Peyer's patch (tissue), 4 donors: ENCODE measurements at places on chromosomes 16 and 17. TPM values are rescaled to one million over a fixed set of nuclear protein-coding genes. Genes with fewer than 3 reads are reported as not detected.
A peak's percentile ranks its signal among the peaks of the same experiment; 100 is the strongest.

DPEP3 gene
- not detected for total RNA-seq

TEX19 gene
- total RNA-seq = not detected

EVPLL gene
- total RNA-seq = 0.67 TPM

PLK1 gene
- total RNA-seq = 11.6 TPM

DNA sequence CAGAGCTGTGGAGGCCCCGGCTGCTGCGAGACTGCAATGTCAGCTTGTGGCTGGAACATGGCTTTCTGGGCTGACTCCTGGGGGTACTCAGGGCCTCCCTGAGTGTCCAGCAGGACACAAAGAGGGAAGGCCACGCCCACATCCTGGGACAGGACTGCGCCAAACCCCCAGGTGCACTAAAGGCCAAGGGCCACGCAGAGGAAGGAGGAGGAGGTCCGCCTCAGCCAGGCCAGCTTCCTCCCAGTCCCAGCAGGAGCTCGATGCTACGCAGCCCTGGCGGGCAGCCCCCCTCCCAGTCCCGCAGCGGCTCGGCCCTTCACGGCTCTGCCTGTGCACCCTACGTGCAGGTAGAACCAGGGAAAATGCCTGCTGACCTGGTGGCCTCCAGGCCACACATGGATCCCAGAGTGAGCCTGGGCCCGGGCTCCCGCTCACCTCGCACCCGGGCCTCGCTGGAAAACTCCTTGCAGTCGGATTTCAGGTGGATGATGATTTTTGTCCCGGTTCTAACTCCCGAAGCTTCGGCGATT is 21.2 kb downstream of the DNASE1 start:
- no peak overlapping the region for H3K27ac ChIP-seq
- H3K4me3 ChIP-seq = no peak overlapping the region
- H3K27me3 ChIP-seq = no peaks in the 10 kb centered on the region

DNA sequence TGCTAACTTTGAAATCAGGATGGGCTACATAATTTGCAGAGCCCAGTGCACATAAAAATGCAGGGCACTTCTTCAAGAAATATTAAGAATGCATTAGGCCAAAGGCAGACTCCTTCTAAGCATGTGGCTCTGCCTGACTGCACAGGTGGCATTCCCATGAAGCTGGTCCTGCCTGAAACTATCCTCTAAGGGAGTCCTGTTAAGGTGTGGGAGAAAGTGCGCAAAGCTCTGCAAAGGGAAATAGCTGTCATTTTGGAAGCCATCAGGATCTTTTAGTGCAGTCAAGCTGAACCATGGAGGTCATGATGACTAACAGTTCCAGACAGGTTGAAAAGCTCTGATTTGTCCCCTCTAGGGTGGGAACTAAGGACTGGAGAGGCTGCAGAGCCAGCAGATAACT is 41.9 kb upstream of the CRHR1 start:
- no peaks in the 10 kb centered on the region for H3K4me1 ChIP-seq
- no peak overlapping the region for H3K4me3 ChIP-seq
- no peaks in the 10 kb centered on the region for H3K36me3 ChIP-seq
- DNase-seq = no peak

- H3K4me1 ChIP-seq = no peaks in the 10 kb centered on the region
- no peak overlapping the region for H3K27ac ChIP-seq
- no peaks in the 10 kb centered on the region for H3K27me3 ChIP-seq
- H3K36me3 ChIP-seq = no peaks in the 10 kb centered on the region
- H3K4me3 ChIP-seq = no peak overlapping the region
- DNase-seq = no peak
Measured at GRCh38 chr17:33016920-33017319, 25.3 kb downstream of the SPACA3 start.

DNA sequence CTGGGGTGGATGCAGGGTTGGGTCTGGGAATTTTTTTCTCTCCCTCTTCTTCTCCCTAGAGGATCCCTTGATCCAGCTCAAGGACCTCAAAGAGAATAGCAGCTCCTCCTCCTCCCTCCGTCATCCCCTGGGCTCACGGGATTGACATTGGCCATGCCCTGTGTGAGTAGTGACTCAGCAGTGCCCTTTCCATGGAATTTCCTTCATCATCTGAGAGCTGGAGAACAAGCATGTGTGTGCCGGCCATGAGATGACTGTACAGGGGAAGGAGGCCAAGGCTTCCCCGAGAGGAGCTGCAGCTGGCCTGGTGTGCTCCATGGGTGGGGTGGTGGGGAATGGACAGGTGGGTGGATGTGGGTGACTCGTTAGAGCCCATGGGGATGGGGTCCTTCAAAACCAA is 8.9 kb upstream of the WSCD1 start:
- no peaks in the 10 kb centered on the region for H3K36me3 ChIP-seq
- H3K4me1 ChIP-seq = no peaks in the 10 kb centered on the region
- H3K27ac ChIP-seq = no peak overlapping the region
- H3K4me3 ChIP-seq = no peak overlapping the region

GRCh38 chr17:53129863-53130262 is 692.9 kb upstream of the KIF2B start:
- H3K4me3 ChIP-seq = no peak overlapping the region
- H3K27me3 ChIP-seq = no peaks in the 10 kb centered on the region
- H3K4me1 ChIP-seq = no peaks in the 10 kb centered on the region
- H3K36me3 ChIP-seq = no peaks in the 10 kb centered on the region
- no peak for DNase-seq

DNA sequence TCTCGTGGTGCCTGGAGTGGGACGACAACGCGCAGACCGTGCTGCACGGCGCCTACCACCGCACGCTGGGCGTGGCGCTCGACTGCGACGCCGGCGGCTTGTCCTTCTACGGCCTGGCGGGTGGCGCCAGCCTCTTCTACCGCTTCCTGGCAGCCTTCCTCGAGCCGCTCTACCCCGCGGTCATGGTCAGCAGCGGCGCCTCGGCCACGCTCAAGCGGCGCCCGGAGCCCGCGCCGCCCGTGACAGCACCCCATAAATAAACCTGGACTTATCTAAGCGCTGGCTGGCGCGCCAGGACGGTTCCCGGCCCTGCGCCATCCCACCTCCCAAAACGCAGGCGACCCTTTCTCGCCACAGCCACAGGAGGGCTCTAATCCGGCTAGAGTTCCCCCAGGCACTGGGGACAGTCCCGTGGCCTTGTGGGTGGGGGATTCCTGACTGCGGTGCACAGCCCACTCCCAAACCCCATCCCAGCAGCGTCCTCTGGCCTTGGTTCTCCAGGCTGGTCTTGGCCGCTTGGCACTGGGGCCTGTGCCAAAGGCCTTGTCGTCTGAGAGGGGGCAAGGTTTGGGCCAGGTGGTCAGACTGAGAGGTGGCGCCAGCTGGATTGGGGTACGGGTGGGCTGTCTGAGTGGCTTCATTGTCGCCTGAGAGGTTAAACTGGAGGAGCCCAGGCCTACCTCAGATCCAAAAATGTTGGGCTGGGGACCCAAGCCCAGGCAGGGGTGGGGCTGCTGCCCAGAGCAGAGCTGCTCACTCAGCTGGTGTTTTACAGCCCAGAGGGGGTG is 10.1 kb upstream of the SLC16A5 start:
- no peaks in the 10 kb centered on the region for H3K36me3 ChIP-seq
- peak overlapping the region; percentile 67 for H3K27ac ChIP-seq
- peak overlapping the region; percentile 55 for H3K4me3 ChIP-seq
- peak; percentile 84 for DNase-seq
- H3K27me3 ChIP-seq = no peaks in the 10 kb centered on the region

GRCh38 chr17:7261379-7262191 is 693 bp downstream of the CLDN7 start:
- H3K4me1 ChIP-seq = no peaks in the 10 kb centered on the region
- H3K27me3 ChIP-seq = no peaks in the 10 kb centered on the region
- peak overlapping the region; percentile 73 for H3K27ac ChIP-seq
- H3K4me3 ChIP-seq = peak overlapping the region; percentile 93
- DNase-seq = no peak
- no peaks in the 10 kb centered on the region for H3K36me3 ChIP-seq

DNA sequence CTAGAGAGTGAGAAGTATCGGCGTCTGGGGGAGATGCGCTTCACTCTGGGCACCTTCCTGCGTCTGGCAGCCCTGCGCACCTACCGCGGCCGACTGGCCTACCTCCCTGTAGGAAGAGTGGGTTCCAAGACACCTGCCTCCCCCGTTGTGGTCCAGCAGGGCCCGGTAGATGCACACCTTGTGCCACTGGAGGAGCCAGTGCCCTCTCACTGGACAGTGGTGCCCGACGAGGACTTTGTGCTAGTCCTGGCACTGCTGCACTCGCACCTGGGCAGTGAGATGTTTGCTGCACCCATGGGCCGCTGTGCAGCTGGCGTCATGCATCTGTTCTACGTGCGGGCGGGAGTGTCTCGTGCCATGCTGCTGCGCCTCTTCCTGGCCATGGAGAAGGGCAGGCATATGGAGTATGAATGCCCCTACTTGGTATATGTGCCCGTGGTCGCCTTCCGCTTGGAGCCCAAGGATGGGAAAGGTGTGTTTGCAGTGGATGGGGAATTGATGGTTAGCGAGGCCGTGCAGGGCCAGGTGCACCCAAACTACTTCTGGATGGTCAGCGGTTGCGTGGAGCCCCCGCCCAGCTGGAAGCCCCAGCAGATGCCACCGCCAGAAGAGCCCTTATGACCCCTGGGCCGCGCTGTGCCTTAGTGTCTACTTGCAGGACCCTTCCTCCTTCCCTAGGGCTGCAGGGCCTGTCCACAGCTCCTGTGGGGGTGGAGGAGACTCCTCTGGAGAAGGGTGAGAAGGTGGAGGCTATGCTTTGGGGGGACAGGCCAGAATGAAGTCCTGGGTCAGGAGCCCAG is 2.8 kb downstream of the SPHK1 start:
- no peaks in the 10 kb centered on the region for H3K27me3 ChIP-seq
- H3K36me3 ChIP-seq = no peaks in the 10 kb centered on the region
- H3K27ac ChIP-seq = no peak overlapping the region
- peaks cover 5% of the 10 kb centered on the region for H3K4me1 ChIP-seq
- H3K4me3 ChIP-seq = no peak overlapping the region
- DNase-seq = peak; percentile 51

DNA sequence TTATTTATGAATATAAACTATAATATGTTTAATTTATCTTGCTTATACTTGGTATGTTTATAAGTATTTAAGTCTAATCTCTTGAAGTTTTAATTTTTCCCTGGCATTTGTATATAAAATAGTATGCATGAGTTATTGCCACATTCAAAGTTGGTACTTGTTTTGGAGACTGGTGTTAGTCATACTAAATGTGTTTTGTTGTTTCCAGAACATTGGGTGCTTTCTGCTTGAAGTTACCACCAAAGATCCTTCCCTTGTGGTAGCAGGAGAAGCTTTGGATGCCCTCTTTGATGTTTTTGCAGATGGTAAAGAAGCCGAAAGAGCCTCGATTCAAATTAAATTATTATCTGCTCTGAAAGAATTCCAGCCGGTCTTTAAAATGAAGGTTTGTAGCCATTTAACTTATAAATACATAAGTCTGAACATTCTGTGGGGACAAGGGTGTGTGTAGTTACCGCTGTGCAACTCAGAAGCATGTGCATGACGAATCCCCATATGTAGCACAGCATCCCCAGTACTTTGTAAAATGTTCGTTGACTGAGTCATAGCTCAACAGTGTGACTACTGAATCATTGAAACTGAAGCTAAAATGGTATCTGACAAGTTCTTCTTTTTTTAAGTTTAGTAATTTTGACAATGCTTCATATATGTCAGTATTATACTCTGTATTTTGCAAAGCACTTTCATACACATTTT is 36.4 kb downstream of the HEATR3 start:
- H3K4me3 ChIP-seq = no peak overlapping the region
- no peak for DNase-seq
- no peaks in the 10 kb centered on the region for H3K4me1 ChIP-seq
- H3K36me3 ChIP-seq = no peaks in the 10 kb centered on the region

DNA sequence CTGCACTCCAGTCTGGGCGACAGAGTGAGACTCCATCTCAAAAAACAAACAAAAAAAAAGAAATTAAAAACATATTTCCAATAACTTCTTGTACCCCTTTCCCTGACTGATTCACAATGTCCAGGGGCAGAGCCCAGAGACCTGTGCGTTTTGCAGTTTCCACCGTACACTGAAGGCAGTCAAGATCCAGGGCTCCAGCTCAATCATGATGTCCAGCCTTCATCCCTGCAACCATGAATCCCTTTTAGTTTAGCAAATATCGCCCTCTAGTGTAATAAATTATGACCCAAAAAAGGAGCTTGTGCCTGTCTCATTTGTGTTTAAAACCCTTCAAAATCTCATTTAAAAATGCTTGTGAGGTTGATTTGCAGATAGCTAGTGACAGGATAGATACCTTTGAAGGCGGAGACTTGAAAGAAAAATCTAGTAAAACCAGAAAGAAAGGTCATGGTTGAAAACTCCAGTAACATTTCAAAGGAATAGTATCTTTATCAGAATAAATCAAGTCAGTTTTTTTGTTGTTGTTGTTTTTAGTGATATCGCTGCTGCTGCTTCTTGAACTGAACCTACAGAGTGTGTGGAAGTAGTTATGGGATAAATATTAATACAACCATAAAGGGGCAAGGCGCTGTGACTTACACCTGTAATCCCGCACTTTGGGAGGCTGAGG is 3.7 kb upstream of the ERN1 start:
- no peak for DNase-seq
- H3K4me3 ChIP-seq = no peak overlapping the region
- no peaks in the 10 kb centered on the region for H3K27me3 ChIP-seq

DNA sequence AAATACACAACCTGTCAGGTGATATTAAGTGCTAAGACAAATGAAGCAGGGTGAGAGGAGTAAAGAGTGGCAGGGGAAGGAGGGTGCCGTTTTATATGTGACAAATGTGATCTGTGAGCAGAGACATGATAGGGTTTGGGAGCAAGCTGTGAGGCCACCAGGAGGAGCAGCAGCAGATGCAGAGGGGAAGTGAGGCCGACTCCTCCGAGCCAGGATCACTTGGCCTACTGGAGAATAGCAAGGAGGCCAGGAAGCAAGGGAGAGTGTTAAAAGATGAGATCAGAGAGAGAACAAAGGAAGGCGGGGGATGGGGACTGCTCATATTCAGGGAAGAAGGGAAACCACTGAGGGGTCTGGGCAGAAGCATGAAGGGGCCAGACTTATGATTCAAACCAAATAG is 129.4 kb downstream of the TANGO6 start:
- H3K4me3 ChIP-seq = no peak overlapping the region
- no peak overlapping the region for H3K27ac ChIP-seq
- H3K4me1 ChIP-seq = no peaks in the 10 kb centered on the region
- no peaks in the 10 kb centered on the region for H3K27me3 ChIP-seq

GRCh38 chr17:61284174-61284573 is 115.5 kb upstream of the TBX2 start:
- H3K27me3 ChIP-seq = no peaks in the 10 kb centered on the region
- DNase-seq = no peak
- no peaks in the 10 kb centered on the region for H3K4me1 ChIP-seq

- no peak overlapping the region for H3K27ac ChIP-seq
- H3K27me3 ChIP-seq = no peaks in the 10 kb centered on the region
- H3K36me3 ChIP-seq = no peaks in the 10 kb centered on the region
- no peaks in the 10 kb centered on the region for H3K4me1 ChIP-seq
Measured at GRCh38 chr16:23088018-23088417, 61.2 kb downstream of the USP31 start.

- no peaks in the 10 kb centered on the region for H3K27me3 ChIP-seq
- H3K4me3 ChIP-seq = no peak overlapping the region
- no peak for DNase-seq
- no peak overlapping the region for H3K27ac ChIP-seq
- no peaks in the 10 kb centered on the region for H3K4me1 ChIP-seq
Measured at GRCh38 chr17:36068524-36068923, 4.5 kb downstream of the CCL18 start.

- H3K27ac ChIP-seq = no peak overlapping the region
- no peak for DNase-seq
- peaks cover 6% of the 10 kb centered on the region for H3K27me3 ChIP-seq
- H3K4me3 ChIP-seq = no peak overlapping the region
- H3K4me1 ChIP-seq = no peaks in the 10 kb centered on the region
Measured at GRCh38 chr17:54368906-54369305, 531.7 kb upstream of the TOM1L1 start.
